ENCODE measurements at places on chromosomes 1 and 21. TPM values are rescaled to one million over a fixed set of nuclear protein-coding genes. Genes with fewer than 3 reads are reported as not detected.

Gene SMCP
- not detected for total RNA-seq

DNA sequence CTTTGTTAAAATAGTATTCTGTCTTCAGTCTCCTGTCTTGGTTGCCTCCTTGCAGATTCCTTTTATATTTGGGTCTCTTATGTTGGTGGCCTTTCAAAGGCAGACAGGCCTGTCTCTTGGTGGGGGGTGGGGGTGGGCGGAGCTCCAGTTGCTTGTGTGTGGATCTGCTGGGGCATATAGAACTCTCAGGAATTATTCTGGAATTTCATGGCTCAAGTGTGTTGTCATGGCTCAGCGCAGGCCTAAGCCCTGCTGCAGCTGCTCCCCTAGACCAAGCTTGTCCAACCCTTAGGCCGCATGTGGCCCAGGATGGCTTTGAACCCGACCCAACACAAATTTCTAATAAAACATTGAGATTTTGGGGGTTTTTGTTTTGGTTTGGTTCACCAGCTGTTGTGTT lies 8.0 kb downstream of the C1orf35 start:
- DNase-seq: no peak

DNA sequence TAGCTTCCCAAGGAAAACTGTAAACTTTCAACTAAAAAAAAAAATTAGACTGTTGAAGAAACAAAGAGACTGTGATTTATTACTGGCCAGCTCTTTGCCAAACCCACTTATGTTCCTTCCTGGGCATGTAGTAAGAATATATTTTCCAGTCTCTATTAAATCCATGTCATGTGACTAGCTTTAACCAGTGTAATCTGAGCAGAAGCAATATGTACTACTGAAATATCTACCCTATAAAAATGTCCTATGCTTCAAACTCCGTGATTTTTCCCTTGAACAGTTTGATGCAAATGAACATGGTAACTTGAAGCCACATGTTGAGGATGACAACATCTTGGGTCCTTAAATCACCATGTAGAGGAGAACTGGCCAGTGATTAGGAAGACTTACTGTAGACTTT lies 144.5 kb downstream of the NTMT2 start:
- no peak for DNase-seq

DNA sequence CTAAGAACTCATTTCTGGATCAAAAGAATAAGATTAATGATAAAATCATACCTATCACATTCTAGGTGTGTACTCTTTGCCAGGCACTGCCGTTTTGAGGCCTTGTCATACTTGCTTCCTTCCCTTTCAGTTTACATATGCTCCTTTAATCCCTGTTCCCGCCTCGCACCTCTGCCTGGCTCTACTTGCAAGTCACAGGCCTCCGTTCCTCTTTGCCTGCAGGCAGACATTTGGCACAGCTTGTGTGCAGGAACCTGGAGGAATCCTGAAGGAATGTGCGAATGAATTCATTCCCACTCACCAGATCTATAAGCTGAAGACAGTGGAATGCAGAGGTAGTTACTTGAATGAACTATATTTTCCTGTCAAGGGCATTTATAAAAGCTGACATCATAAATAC lies 13.8 kb downstream of the WLS start:
- DNase-seq: no peak

DNA sequence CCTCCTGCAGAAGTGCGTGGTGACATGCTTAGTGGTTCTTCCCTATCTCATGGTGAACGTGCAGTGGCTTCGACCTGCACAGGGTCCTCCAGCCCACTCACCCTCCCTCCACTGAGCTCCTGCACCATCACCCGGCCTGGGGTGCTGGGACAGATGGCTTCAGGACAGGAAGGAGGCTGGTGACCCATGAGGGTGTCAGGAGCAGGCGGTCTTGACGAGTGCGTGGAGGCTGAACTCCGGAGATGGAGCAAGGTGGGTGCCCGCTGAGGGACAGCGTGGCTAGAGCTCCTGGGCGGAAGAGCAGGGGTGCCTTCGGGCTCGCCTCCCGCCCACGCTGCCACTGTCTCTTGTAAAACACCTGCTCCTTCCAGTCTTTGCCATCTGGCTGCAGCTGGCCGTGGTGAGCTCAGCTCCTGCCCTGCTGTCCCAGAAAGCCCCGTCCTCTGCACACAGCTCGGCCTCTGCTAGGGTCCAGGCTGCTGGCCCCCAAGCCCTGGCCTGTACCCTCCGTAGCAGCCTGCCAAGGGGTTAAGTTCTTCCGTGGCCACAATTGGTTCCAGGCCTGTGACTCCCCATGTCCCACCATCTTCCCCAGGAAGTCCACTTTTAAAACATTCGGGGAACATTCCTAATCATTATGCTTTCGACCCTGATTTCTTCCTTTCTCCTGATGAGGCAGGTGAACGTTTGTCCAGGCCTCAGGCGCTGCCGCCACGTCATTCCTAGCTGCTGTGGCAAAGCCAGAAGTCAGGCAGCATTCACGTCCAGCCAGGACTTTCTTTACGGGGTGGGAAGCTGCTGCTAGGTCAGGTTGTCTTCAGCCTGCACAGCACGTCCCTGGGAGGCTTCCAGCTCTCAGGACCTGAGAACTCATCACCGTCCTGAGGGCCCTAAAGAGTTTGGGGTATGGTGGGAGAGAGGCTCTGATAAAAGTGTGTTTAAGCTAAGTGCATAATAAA lies 8.1 kb downstream of the KRTAP10-1 start:
- DNase-seq: no peak

Gene RNF207
- 3.4 TPM for total RNA-seq

Gene EFCAB7
- total RNA-seq: 4.1 TPM

- DNase-seq: no peak
Observed at GRCh38 chr1:235107368-235108184, 21.1 kb downstream of the TOMM20 start.

- DNase-seq: no peak
Observed at GRCh38 chr1:39427374-39427773, 64.1 kb upstream of the BMP8A start.

Gene BOLA1
- total RNA-seq: 12.0 TPM

- no peak for DNase-seq
Observed at GRCh38 chr21:44473915-44474555, 18.7 kb downstream of the LRRC3 start.

DNA sequence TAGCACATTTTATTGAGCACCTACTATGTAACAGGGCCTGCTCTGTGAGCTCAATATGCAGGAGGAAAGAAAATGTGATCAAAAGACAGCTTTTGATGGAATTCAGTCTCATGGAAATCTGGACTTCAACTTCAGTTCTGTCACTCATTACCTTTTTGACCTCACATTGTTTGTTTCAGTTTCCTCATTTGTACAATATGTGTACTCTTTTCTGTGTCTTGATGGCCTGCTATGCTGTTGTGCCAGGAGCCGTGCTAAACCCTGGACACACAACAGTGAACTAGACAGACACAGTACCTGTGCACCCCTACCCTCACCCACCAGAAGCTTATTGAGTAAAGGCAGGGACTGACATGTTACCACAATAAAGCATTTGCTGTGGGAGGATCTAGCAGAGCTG lies 162.9 kb upstream of the FGGY start:
- no peak for DNase-seq

DNA sequence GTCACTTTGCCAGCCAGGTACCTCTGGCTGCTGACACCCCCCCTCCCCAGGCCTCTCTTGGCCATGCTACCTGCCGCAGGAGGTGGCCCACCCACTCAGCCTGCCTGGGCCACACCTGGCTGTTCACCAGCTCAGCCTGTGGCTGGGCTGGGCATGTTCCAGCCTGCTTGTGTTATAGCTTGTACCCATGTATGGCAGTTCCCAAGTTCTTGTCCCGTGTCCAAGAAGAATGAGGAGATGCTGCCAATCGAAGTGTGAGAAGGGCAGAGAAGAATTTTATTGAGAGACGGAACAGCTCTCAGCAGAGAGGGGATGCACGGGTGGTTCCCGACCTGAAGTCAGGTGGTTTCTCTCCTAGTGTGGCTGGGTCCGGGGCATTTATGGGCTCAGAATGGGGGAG lies 3.9 kb upstream of the MMEL1 start:
- DNase-seq: no peak

DNA sequence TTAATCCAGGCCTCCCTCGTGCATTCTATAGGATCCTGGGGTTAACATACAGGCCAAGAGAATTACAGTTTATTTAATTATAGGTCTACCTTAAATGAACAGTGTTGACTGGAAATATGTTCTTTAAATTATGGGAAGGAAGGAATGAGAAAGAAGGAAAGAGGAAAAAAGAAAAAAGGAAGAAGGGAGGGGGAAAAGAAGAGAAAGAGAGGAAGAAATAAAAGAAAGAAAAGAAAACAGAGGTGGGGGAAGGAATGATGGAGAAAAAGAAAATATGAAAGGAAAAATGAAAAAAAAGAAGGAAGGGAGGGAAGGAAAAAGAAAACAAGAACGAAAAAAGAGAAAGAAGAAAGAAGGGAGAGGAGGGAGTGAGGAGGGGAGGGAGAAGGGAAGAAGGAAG lies 38.5 kb downstream of the WNT9A start:
- no peak for DNase-seq

DNA sequence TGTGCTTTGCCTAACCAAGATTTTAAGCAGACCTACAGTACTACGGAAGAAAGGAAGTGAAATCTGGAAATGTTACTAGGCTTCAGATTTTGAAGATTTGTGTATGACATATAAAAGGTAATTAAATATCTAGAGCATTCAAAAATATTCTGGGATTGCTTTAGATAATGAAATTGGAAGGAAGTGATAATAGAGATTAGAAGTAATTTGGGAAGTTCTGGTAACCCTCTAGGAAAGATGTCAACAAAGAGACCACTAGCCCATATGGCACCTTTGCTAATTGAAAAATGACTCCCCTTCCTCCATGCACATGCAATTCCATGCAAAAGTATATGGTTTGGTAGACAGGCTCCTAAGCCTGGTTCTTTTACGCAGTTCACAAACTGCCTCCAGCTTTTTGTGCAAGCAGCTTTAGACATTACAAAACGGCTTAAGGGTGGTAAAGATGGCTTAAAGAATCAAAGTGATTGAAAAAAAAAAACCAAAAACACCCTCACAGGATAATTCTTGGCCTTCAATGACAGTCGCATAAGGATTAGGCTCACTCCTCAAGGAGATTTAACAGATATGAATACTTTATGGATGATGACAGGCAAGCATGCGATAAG lies 81.8 kb downstream of the LRRC7 start:
- DNase-seq: no peak

- no peak for DNase-seq
Observed at GRCh38 chr1:50658459-50659076, 235.3 kb upstream of the DMRTA2 start.

DNA sequence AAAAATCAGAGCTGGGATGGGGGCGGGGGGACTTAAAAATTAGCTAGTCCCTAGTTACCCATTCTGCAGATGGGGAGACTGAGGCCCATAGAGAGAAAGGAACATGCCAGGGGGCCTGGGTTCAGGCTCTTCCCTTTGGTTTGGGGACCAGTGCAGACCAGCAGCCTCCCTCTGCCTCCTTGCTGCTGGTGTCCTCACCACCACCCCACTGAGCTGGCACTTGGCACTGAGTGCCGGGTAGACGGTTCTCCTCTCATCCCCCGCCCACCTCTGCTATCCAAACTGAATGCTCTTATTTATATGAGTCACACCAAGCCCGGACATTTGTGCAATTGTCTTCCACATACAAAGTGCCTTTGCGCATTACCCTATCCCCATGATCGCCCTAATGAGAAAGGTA lies 39.2 kb downstream of the CAMK2N1 start:
- DNase-seq: no peak

DNA sequence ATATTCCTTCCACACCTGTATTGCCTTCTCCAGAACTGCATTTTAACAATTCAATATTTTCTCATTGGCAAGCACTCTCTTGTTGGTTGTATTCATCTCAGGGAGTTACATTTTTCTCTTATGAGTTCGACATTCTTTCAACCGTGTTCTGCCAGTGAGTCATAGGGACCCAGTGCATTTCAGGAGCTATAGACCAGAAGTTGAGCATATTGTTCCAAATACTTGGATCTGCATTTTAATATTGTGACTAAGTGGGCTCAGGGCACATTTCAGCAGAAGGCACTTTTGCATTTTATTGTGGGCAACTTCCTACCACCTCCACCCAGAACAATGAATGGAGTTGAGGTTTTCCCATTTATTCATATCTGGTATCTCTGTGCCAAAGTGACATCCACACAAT lies 132.8 kb downstream of the TNFSF18 start:
- DNase-seq: peak; percentile 96

DNA sequence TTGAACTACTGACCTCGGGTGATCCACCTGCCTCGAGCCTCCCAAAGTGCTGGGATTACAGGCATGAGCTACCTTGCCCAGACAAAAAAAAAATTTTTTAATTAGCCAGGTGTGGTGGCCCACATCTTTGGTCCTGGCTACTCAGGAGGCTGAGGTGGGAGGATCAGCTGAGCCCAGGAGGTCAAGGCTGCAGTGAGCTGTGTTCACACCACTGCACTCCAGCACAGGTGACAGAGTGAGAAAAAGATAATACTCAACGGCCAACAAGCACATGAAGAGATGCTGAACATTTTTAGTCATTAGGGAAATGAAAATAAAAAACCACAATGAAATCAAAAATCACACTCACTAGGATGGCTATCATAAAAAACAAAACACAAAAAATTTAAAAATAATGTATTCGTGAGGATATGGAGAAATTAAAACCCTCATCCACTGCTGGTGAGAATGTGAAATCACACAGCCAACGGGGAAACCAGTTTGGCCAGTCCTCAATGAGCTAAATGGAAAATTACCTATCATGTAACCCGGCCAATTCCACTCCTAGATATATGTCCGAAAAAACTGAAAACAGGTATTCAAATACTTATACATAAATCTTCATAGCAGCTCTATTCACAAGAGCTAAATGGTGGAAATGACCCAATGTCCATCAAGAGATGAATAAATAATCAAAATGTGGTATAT lies 41.2 kb downstream of the ENAH start:
- DNase-seq: no peak

DNA sequence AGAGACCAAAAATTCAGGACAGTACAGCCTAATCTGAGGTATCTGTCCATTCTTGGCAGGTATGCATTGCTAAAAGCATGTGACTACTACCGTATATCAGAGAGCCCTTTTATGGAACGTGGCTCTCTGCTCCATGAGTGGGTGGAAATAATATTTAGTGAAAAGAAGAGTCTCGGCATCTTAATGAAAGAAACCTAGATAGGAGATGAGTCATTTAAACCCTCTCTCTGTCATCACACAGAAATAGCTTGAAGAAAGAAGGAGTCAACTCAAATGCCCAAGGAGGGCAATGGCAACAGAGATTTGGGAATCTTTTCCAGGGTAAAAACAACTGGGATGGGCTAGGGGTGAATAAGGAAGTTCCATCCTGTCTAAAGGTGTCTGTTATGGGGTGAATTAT lies 528.2 kb downstream of the SMYD3 start:
- no peak for DNase-seq

DNA sequence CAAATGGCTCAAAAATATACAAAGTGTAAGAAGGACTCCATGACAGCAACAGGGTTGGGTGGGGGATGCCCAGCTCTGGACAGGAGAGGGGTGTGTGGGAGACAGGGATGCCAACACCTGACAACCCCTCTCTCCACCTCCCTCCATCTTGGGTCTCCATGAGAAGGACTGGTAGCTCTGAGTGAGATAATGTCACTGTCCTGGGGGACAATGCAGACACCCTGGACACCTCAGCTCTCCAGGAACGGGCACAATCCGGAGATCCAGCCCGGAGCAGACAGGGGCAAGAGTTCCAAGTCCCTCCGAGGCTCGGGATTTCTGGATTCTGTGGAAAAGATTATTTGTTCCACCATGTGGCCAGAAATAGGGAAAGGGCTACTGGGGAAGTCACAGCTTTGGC lies 122.5 kb downstream of the GLIS1 start:
- DNase-seq: no peak

Measured in pulmonary artery endothelial cell (primary cell).